ENCODE measurements at places on chromosomes 1 and 21.

DNA sequence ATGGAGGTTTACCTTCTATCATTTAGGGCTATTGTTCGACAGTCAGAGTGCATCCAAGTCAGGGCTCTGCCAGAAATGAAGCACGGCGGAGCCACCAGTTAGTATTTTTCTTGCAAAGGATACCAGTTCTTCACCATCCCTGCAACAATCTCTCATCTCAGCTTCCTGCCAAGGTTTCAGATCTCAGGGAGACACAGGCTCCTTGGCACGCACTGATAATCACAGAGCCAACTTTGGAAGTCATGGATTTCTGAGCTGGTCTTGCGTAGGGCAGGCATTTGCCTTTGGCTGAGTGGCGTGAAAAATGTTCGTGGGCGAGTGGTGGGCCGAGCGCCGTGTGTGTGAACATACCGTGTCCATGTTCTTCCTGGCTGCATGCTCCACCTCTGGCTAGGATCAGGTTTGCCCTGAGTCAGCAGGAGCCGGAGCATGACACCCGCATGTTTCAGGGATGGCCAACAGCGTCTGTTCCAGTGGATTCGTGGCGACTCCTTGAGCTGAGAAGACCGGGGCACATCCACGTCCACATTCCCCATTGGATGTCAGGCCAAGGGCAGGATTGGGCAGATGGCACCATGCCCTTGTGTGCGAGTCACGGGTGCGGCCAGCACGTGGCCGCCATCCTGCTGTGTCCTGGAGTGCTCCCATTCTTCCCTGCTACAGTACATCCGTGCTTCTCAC, 118.5 kb upstream of the C1orf174 start:
- no peak for DNase-seq

DNA sequence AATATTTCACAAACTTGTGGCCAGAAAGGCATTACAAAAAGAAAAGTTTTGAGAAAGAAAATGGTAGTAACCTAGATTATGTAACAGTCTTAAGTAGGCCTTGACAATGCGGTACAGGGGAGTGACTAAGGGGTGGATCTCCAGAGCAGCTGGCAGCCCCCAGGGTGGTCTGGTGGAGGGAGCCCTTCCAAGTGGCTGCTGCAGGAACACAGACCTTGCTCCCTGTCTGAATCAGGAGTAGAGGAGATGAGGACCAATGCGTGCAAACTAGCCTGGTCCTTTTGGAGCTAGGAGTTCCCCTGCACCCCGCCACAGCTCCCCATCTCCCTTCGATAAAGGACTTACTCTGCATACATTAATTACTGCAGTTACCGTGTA, 189.0 kb downstream of the NFIA start:
- DNase-seq, result peak; percentile 24

DNA sequence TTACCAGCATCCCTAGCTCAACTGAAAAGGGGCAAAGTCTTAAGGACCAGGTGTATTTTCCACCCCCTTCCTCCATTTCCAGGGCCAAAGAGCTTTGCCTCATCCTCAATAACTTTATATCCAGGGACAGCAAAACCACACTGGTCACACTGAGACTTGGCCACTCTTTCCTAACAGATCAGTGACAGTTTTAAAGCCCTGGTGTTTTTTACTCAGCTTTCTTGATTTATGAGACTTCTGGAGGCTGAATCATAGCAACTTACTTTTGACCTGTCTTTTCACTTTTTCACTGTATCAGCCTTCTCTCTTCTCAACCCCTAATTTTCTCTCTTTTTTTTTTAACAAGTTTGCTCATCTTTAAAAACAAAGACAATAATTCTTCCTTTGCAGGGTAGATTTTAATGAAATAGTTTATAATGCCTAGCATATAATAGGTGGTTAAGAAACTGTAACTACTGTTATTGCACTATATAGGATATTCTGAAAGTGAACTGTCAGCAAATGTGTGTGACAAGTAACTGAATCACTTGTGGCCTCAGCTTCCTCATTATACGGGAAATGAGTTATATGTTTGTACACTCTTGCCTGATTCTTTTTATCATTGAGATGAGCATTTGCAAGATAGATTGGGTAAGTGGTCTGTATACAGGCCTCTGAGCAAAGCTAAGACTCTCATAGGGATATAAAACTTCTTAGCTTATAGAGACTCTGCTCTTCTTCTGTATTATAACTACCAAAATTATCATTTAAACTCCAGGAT, 19.7 kb upstream of the DYNLT5 start:
- DNase-seq, result no peak

GRCh38 chr1:37146071-37146470, 111.8 kb upstream of the GRIK3 start:
- DNase-seq, result no peak

DNA sequence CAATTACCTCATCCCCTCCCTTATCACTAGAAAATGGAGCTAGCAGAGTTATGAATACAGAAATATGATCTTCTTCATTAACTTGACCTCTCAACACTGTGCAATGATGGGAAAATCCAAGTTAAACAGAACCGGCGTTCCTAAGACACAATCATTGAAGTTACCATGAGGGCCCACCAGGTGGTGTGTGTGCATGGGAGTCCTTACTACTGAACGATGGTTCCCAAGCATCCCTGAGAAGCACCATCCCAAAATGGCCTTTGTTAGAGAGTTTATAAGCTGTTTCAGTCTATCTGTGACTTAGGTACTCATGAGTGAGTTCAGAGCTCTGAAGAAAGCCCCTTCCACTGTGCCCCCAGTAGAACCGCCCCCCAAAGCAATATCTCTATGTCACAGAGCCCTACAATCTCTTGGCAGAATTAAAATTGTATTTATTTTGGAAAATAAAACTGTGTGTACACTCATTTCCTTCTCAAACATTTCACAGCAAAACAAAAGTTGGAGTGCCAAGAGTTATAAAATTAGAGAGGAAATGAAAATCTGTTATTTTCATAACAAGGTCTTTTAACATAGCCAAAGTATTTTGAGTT, 56.8 kb downstream of the PLD5 start:
- peak; percentile 29 for DNase-seq

GRCh38 chr1:179425186-179425585, 59.4 kb downstream of the AXDND1 start:
- no peak for DNase-seq

- no peak for DNase-seq
These were observed 10.7 kb downstream of the PATJ start for GRCh38 chr1:61752921-61753389.

DNA sequence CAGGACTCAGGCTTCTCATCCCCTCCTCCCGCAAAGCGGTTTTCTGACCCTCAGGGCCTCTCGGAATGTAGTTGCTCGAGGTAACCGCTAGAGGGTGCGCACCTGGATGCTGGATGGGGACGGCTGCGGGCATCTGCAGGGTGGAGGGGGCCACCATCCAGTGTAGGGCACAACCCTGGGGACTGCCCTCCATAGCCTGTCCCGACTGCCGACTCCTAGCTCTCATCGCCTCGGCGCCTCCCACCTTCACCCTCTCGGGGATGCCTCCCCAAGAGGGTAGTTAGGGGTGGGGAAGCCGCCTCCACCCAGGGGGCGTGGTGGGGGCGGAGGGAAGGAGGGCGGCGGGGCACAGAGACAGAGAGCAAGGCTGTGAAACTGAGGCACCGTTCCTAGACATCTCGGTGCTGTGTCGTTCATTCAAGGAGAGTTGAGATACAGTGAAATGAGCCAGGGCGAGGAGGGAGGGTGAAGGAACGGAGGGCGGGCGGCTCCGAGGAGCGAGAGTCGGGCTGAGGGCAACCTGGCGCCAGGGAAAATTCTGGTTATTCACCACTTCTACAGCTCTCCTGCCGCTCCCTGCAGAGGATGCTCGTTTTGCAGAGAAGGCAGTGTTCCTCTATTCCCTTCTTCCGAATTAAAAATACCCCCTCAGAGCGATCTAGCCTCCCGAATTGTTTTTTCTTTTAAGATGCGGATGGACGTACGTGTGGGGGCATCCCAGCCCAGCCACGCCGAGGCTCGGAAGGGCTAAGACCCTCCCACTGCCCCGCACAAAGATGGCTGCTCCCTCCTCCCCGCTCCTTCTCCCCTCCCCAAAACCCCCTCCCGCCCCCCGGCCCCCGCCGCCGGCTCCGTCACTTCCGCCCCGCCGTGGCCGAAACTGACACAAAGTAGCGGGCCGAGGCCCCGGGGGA, at the start of gene ATP8B2:
Gene ATP8B2 (plus strand): TSS at position 857 of the 914 bp plus-strand sequence. CDS start 2,617 bp downstream, outside the sequence.
- DNase-seq, result peak; percentile 90

Data from activated CD4-positive, alpha-beta T cell treated with anti-CD3 and anti-CD28 coated beads, Interleukin-2, amount 50 U/mL, for 48 hours (primary cell).